NCI-H1092 treated with DMSO at 0.1 percent for 48 hours (cell line): ENCODE measurements at places on chromosomes 11 and 22.

DNA sequence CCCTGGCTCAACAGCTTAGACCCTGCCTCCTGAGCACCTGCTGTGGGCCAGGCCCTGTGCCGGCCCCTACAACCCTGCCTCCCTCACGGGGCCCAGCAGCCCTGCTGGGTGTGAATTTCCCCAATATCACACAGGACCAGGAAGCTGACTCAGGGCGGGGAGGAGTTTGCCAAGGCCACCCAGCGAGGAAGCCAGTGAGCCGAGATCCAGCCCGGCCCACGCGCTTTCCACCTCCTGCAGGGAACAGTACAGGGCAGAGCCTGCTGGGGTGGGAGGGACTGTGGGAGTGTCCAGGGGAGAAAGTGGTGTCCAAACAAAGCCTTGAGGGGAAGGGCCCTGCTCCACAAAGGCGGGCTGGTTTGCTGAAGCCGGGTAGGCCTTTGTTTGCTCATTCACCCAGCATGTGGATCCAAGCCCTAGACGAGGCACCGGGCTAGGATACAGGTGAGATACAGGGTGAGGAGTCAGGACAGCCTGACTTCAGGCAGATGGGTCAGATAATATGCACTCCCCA lies 26.8 kb downstream of the RPL3 start:
- no peak for DNase-seq

DNA sequence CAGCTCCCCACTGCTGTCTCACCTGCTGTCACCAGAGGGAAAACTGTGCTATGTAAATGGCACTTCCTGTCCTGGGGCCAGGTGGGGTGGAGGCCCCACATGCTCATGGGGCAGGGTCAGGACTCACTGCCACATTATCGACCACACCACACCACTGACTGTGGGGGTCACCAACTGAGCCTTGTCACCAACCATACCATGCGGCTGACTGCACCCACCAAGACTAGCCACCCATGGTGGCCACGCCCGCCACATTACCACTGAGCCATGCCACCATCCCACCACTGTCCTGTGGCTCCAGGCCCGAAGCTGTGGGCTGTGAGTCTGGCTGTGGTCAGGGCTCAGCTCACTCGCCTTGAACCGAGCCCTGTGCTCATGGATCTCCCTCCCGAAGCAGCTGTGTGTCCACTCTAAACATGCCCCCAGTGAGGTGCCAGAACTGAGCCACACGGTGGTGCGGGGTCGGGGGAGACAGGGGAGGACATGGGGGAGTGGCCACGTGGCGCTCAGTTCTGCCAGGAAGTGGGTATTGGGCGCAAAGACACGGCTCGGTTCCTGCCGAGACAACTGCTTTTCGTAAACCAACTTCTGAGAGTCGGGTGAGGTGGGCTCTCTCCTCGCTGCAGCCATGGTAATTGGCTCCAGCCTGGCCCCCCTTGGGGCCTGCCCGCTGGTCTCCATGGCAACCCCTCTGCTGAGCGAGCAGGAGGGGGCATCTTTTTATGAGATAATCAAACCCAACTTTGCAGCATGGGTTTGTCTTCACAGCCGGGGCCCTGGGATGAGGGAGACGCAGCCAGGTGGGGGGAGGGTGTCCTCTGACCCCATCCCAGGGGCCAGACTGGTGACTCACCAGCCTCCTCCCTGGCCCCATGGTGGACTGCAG lies 23.2 kb downstream of the RTN4R start:
- no peak for DNase-seq

- DNase-seq: peak; percentile 90
Measured at GRCh38 chr11:11510939-11511338, 110.9 kb downstream of the GALNT18 start.

DNA sequence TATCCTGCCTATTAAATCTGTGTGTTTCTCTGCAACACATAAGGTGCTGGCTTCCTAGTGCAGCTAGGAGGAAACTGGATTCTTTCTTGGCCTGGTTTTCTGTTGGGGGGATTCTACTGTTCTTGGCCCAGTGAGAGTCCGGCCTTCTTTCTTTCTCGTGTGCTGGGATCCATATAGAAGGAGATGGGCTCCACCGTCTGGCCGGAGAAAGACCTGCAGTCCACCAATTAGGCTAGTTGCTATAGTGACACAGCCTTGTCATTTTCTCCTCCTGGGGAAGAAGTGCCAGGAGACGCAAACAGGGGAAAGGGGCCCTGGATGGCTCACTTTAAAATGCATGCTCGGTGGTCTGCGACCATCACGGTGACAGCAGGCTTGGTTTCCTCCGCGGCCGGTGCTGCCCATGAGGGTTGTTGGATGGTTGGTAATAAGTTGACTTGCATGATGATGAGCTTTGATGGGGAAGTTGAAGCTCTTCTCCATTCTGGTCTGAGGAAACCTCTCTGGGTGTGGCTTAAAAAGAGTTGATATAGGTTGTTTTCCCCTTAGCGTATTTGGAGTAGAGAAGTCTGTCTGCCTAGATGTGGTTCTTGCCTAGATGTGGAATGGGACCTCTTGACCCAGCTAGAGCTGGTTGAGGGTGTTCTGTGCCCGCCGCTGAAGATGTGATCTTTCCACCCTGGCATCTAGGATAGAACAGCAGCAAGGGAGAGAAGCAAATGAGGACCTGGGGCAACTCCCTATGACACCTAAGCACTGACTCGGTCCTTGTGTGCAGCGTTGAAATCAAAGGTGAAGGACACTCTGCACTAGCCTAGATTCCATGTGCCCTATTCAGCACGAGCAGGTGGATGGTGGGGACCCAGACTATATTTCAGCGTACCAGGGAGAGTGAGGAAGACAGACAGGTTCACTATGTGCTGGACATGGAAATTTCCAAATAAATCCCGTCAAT lies 1335.0 kb downstream of the BRD1 start:
- DNase-seq: peak; percentile 42

DNA sequence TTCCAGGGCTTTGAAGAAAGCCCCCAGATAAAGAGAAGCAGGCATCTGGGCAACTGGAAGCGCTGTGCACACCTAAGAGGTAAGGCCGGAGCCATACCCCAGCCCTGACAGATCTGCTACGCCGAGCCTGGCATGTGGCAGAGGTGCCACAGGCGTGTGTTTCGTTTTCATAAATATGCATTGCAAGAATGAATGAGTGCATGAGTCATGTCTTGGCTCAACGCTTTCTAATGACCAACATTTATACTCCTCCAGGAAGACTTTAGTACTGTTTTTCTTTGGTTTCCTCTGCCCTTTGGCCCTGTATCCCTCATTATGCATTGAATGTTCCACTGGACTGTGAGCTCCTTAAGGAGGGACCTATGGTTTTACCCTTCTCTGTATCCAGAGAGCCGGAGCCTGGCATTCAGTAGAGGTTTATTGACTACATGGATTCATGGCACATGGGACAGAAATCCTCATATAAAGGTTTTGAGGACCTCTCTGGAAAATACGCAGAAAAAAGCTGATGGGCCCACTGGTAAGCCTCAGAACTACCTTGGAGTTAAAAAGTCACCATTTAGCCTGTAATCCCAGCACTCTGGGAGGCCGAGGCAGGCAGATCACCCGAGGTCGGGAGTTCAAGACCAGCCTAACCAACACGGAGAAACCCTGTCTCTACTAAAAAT lies 38.9 kb upstream of the CSNK2A3 start:
- DNase-seq: no peak

DNA sequence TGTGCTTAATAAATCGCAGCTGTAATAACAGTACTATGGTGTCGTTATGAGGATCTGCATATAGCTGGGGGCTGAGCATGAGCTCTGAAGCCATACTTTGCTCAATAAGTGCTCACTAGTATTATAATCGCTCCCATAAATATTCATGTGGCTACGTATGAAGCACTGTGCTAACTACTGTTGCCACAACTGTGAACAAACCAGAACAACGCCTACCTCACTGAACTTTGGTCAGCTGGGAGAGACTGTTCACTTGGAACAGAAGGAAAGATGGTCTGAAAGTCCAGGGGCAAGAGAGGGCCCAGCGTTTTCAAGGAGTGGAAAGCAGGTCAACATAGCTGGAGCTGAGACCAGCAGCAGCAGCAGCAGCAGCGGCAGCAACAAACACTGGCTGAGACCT lies 141.6 kb downstream of the EFCAB6 start:
- no peak for DNase-seq

- DNase-seq: peak; percentile 18
Measured at GRCh38 chr22:35454416-35455054, 54.6 kb downstream of the MCM5 start.

DNA sequence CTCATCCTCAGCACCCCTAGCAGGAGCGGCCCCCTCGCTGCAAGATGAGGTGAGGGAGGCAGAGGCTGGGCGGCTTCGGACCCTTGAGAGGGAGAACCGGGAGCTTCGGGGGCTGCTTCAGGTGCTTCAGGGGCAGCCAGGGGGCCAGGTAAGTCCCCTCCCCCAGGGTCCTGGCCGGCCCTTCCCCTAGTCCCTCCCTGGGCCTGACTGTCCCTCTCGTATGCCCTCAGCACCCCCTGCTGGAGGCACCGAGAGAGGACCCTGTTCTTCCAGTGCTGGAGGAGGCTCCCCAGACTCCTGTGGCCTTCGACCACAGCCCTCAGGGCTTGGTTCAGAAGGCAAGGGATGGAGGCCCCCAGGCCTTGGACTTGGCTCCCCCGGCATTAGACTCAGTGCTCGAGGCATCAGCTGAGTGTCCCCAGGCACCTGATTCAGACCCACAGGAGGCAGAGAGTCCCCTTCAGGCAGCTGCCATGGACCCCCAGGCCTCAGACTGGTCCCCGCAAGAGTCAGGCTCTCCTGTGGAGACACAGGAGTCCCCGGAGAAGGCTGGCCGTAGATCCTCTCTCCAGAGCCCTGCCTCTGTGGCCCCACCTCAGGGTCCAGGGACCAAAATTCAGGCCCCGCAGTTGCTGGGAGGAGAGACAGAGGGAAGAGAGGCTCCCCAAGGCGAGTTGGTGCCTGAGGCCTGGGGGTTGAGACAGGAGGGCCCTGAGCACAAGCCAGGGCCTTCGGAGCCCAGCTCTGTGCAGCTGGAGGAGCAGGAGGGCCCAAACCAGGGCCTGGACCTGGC lies 4.0 kb downstream of the CCDC88B start:
- no peak for DNase-seq
